ENCODE measurements at places on chromosomes 11 and 22.

DNA sequence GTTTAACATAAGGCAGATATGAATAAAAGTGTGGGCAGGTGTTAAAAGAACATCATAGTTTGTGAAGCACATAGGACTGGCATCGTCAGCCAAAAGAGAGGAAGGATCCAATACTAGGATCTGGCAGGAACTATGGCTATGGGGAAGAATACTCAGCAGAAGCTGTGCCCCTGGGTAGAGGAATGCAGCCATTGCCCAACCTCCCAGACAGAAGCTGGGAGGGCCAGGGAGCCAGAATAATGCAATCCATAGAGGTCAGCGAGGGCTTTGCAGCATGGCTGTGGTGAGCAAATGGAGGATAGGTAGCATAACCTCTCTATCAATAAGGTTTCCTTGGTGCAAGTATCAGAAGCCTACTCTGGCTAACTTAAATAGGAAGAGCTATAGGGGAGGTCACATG lies 11.7 kb upstream of the CSTF3 start:
- DNase-seq, result no peak

GRCh38 chr11:71474771-71475483 lies 21.9 kb downstream of the NADSYN1 start:
- DNase-seq, result no peak

- DNase-seq, result peak; percentile 42
These were observed 359.2 kb downstream of the BUD13 start for GRCh38 chr11:116413301-116414242.

GRCh38 chr11:118334745-118335144 lies 7.8 kb downstream of the CD3D start:
- no peak for DNase-seq

DNA sequence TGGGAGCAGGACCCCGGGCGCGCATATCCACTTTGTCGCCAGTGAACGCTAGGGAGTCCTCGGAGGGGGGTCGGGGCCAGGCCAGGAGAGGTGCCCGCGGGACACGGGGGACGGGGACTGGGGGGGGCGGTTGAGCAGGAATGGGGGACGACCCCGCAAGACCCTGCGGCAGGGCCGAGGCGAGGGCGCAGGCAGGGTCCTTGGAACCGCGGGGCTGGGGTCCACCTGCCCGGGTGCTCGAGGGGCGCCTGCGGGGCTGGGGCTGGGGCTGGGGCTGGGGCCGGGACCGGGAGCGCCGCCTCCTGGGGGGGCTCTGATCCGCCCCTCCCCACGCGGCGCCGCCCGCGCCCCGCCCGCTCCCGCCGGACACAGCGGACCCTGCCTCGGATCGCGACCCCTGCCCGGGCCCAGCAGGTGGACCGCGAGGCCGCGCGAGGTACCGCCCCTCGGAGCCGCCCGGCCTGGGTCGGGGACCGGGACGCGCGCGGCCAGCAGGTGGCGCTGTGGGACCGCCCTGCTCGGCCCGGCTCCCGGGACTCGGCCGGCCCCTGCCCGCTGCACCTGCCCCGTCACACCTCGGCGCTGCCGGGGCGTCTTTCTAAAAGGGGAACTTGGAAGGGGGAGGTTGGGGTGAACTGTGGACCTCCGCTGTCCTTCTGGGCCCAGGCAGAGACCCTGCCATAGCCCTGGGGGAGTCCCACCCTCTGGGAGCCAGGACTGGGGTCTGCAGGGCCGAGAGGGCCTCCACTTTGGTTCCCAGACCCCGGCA lies 11.0 kb downstream of the CRELD2 start:
- peak; percentile 62 for DNase-seq

- DNase-seq, result no peak
These were observed 114.6 kb downstream of the STIM1 start for GRCh38 chr11:3970108-3970507.

DNA sequence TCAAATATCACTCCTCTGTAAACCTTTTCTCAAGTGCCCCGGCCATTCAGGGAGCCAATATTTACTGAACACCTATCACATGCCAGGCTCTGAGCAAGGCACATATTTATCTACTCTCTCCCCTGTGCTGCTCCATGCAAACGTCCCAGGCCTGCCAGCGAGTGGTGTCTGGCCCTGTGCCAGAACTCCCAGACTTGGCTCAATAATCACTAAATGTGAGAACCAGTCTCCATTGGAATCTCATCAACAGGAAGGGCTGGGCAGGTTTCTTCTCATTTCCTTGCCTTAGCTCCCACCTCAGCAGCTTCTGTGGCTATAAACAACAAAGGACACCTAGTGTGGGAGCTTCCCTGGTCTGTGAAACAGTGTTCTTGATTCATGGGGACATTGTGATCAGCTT lies 21.7 kb downstream of the RASSF10 start:
- DNase-seq, result no peak

DNA sequence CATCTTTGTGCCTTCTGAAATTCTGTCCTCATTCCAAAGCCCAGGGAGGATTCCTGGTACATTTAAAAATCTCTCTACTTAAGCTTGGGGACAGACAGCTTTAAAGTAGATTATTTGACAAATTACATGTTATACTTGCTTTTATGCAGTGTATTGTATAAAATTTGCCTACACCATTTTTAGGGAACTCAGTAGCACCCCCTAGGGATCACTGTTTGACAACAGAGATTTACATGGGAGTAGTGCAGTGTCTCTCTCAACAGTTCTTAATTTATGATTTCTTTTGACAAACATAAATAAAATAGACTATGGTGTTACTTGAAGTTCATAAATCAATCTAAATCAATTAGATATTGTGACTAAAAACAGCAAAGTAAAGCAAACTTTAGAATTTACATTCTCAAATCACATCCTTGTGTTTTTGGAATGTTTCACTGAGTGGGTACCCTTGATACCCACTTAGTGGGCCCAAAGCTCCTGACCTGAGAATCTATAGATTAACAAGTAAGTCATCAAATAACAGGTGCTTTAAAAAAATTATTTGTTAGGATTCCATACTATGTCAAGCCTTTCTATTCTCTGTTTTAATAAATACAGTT lies 428.8 kb downstream of the DYNC2H1 start:
- DNase-seq, result no peak

GRCh38 chr11:12139144-12139881 lies 28.9 kb downstream of the MICAL2 start:
- DNase-seq, result no peak

DNA sequence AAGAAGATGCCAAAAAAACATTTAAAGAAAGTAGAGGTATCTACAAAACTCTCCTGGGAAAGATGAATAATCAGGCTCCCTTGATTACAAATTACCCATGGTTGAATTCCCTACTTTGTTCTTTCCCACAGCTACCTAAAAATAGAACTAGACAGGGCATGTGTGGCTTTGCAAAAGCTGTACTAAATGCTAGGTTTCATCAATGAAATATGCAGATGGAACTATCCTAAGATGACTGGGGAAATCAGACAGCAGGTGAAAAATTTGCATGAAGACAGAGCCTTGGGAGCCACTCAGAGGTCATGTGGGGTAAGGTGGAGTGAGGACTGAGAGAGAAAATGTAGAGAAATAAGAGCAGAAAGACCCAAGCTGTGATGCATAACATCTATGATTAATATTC lies 14.7 kb downstream of the LAYN start:
- no peak for DNase-seq

DNA sequence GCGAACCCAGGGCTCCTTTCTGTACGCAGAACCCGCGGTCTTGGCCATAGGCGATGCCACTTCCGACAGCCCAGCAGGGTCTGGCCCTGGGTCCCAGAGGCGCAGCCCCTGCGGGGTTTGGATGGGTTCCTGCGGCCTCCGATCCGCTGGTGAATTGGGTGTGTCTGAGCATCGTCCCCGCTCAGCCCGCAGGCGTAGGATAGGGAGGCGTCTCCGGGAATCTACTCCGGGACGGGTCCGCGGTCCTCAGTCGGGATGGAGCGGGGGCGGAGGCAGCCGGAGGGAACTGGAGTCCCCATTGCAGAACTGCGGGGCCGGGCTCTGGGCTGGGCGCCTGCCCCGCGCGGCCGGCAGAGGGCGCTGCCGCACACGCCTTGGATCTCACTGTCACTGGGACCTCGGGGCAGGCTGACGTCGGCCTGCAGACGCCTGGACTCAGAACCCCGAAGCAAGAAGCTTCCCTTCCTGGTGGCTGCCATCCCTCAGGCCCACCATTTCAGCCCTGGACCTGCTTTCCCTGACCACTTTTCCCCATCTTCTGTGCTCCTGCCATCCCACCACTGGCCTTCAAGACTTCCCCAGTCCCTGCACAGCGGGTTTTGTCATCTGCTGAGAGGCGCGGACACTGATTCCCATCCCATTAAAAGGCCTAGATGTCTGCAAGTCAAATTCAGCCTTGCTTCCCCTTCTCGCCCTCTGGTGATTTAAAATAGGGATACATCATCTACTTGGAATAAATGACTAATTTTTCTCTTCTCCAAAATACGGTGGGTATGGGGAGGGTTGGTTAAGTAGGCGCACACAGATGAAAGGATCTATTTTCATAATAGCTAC lies 38.3 kb upstream of the CREB3L1 start:
- peak; percentile 64 for DNase-seq

DNA sequence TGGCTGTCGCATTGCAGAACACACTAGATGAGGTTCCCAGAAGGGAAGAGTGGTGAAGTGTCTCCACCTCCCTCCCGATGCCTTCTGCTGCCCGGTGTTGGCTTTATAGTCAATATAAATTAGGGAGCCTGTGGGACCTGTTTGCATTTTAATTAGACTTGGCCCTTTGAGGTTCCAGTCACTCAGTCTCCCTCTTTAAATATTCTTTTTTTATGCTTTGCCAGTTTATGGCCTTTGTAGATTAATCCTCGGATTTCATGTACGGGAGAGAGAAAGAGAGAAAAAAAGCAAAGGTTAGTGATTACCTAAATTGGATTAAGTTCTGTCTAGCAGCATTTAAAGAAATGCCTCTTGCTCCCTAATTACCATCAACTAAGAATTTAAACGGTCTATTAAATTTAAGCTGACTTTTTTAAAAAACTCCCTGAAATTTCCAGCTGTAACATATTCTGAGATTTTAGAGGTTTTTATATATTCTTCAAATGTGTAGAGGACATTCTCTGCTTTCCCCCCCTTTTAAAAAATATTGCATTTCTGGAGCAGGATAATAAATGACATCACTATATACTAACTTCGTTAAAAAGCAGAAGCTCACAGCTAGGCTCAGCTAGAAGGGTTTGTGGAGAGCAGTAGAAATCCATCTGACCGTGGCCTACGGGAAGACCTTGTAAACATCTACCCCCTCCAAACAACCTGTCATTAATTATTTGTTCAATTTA lies 84.4 kb downstream of the PRR5L start:
- DNase-seq, result no peak
